ENCODE measurements at places on chromosomes 4 and X. TPM values are rescaled to one million over a fixed set of nuclear protein-coding genes. Genes with fewer than 3 reads are reported as not detected.

TMEM47 gene
- total RNA-seq, result not detected

NHS gene
- not detected for total RNA-seq

CTAG1A gene
- total RNA-seq, result not detected

C1QTNF7 gene
- not detected for total RNA-seq

TXK gene
- total RNA-seq, result 140 TPM

PABPC5 gene
- not detected for total RNA-seq

CLDN34 gene
- not detected for total RNA-seq

FGFBP2 gene
- 13.3 TPM for total RNA-seq

TCP11X2 gene
- not detected for total RNA-seq

RAB9B gene
- 0.52 TPM for total RNA-seq

IL2 gene
- not detected for total RNA-seq

SPANXA2 gene
- total RNA-seq, result not detected

CDX4 gene
- total RNA-seq, result not detected

SYNPO2 gene
- total RNA-seq, result 0.99 TPM

SMAD1 gene
- total RNA-seq, result not detected

MAGEC1 gene
- not detected for total RNA-seq

ELK1 gene
- 36.4 TPM for total RNA-seq

TMPRSS11E gene
- total RNA-seq, result not detected
